CMK (cell line): ENCODE measurements at places on chromosomes 1 and 21.

DNA sequence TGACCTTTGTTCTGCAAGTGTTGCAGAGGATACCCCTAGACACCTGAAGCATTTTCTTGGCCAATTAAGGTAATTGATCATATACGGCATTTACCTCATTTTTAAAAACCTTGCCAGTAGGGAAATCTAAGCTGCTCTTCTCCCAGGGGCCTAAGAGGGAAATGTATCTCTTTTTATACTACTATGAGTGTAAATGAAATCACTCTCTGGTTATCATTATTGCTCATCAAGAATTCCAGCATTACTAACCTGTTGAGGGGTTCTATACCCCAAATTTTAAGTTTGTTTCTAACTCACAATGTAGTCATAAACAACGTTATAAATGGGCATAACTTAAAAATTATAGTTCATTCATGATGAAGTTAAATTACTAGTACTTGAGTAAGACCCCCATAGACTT lies 27.4 kb downstream of the TMED5 start:
- no peak for DNase-seq

DNA sequence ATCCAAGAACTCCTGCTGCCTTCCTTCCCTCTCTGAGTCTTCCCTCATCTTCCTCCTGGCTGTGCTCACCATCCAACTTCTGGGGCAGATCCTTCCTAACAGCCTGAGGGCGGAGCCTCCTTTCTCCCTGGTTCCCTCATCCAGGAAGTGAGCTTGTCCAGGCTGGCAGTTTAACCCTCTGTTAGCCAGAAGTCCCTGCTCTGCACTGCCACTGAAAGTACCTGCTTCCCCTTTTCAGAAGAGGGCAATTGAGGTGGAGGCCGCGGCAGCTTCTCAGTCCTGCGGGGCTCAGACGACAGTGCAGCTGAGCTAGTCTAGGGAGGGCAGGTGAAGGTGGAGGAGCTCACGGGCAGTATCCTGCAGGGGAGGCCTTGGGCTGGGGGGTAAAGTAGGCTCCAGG lies 149.1 kb downstream of the FCRL5 start:
- DNase-seq: peak; percentile 90

GRCh38 chr1:221963742-221964141 lies 221.9 kb upstream of the DUSP10 start:
- DNase-seq: no peak

- DNase-seq: no peak
Measured at GRCh38 chr1:53948291-53948690, 2.1 kb downstream of the LRRC42 start.

GRCh38 chr1:116397728-116398127 lies 24.7 kb downstream of the ATP1A1 start:
- DNase-seq: no peak

GRCh38 chr1:176903474-176903873 lies 261.0 kb downstream of the ASTN1 start:
- no peak for DNase-seq

DNA sequence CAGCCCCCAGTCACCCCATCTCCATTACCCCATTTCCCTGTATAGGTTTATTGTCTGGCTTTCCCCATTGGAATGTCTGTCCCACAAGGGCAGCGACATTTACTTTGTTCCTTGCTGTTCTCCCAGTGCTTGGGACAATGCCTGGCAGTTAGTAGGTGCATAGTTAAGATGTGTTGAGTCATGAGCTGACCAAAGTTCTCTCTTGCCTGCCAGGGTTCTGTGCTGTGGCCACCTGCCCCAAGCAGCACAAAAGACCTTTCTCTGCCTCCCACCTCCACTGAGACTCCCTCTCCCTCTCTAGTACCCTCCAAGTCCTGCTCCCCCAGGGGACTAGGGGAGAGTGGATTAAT lies 40.0 kb downstream of the TMCO4 start:
- DNase-seq: no peak

- peak; percentile 7 for DNase-seq
Measured at GRCh38 chr1:96362623-96363022, 359.0 kb upstream of the PTBP2 start.

DNA sequence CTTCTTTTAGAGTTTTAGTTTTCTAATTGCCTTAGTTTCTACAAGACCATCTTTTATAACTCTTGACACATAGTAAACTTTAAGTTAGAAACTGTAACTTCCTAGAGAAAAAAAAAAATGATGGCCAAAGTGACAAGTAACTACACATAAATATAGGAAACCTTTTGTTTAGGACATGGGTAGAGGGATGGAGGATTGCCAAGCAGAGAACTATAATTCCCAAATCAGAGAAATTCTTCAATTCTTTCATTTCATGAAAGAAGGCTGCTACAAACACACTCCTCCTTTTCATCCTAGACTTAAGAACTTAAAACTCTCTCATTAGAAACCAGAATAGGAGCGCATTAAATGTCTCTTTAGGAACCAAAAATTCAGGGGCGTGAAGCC lies 125.0 kb downstream of the PTPN14 start:
- DNase-seq: no peak

DNA sequence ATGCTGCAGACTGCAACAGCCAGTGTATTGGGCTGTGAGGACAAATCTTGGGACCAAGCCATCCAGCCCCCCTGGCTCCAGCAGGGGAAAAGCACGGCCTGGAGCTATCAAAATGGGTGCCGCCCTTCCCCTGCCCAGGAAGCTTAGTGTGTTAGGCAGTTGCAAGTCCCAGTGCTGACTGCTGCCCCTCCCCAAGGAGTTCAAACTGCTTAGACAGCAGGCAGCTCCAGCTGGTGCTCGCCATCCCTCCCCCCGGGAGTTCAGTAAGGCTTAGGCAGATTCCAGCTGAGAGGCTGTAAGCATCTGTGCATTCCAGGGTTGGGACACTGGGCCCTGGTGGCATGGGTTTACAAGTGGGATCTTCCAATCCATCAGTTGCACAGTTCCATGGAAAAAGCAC lies 579.6 kb upstream of the NR5A2 start:
- no peak for DNase-seq

DNA sequence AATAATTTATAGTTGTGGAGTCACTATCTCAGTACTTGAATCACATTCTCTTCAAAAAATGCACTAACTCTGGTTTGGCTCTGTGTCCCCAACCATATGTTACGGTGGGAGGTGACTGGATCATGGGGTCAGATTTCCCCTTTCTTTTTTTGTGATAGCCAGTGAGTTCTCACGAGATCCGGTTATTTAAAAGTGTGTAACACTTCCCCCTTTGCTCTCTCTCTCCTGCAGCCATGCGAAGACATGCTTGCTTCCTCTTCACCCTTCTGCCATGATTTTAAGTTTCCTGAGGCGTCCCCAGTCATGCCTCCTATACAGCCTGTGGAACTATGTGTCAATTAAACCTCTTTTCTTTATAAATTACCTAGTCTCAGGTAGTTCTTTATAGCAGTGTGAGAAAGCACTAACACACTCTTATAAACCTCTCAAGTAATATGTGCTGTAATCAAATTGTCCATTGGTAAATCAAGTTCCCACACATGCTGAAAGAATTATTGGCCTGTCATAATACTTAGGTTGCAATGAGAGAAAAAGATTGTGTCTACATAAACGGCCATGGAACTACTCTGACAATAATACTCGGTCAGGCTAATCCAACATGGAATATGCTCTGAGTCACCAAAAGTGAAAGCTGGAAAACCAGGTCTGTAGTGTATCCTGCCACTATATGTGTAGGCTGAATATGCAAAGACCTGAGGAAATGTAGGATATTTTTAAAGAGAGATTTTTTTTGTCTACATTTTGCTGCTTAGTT lies 107.5 kb downstream of the SLC44A5 start:
- no peak for DNase-seq

- no peak for DNase-seq
Measured at GRCh38 chr1:65949230-65949626, 156.5 kb downstream of the PDE4B start.

GRCh38 chr1:77762072-77762476 lies 2.4 kb upstream of the USP33 start:
- no peak for DNase-seq

DNA sequence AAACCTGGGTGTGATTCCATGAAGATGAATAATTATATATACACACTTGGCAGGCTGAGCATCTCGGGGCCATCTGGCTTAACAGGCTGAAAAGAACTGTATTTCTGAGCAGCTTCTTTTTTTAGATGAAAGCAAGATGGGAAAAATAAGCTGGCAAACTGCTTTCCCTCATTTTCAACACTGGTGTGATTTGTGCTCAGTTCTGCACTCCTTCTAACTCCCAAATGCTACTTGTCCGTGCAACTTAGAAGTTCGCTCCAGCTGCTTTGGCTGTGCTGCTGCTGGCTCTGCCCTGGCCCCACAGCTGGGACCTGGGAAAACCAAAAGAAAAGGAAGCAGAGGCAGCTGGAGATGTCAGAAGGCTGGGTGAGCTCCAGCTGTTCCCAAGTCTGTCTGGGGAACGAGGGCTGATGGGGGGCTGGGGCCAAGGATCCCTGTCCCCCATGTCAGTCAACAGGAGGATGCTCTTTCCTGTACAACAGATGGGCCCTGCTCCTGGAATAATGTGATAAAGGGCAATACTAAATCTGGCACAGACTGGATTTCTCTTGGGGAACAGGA lies 44.9 kb downstream of the PAFAH2 start:
- DNase-seq: no peak

DNA sequence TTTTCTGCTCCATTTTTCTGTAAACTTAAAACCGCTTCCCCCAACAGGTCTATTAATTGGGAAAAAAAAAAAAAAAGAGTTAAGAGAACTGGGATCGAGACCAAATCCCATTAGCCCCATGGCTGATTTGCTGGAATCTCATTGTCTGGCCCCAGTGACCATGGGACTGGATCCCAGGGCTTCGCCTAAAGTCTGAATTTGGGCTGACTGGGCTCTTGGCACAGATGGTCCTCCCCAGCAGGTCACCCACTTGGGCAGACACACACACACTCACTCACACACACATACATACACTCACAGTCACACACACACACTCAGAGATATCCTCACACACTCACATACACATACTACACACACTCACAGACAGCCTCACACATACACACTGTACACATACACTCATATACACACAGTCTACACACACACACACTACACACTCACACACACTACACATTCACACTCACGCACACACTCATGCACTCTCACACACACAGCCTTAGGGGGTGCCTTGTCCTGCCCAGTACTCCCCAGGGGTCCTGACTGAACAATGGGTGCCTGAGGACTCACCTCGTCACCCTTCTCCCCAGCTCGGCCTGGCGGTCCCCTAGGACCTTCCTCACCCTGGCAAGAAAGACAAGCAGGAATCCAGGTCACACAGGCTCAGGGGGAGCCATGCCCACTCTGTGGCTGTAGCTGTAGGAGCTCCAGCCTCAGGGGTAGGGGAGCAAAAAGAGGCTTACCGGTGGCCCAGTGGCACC lies 7.5 kb downstream of the COL9A2 start:
- DNase-seq: no peak

- no peak for DNase-seq
Measured at GRCh38 chr1:107058245-107059032, 2.0 kb downstream of the PRMT6 start.

GRCh38 chr1:14738235-14738634 lies 139.8 kb downstream of the KAZN start:
- DNase-seq: no peak

- no peak for DNase-seq
Measured at GRCh38 chr1:31867546-31867945, 51.7 kb upstream of the SPOCD1 start.

- DNase-seq: no peak
Measured at GRCh38 chr1:65255656-65256050, 53.7 kb upstream of the DNAJC6 start.

GRCh38 chr1:208343226-208343625 lies 99.0 kb upstream of the PLXNA2 start:
- no peak for DNase-seq

DNA sequence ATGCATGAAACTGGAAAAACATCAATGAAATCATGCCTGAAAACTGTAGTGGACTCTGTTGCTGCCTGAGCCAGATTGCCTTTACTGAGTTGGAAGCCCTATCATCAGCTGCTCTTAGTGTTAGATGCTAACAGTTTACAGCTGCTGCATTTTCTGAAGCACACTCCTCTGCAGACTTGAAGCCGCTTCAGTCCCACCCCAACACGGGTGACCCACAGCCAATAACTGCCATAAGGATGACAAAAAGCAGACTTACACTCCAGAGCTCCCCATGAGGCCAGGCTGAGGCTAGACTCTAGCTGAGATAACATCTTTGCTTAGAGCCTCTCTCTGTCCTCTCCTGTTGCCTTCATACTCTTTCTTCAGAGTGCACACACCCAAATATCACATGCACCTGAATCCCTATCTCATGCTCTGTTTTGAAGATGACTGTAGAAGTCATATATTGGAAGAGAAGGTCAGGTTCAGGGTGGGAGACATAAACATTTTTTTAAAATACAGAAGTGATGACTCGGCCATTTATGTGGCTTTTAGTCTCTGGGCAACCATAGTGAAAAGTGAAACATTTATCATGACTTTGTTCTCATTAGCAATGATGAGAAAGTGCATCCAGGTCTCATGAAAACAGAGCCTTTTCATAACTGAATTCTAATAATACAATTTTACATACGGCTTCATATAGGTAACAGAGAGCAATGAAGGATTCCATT lies 161.0 kb downstream of the KCNK2 start:
- DNase-seq: no peak

DNA sequence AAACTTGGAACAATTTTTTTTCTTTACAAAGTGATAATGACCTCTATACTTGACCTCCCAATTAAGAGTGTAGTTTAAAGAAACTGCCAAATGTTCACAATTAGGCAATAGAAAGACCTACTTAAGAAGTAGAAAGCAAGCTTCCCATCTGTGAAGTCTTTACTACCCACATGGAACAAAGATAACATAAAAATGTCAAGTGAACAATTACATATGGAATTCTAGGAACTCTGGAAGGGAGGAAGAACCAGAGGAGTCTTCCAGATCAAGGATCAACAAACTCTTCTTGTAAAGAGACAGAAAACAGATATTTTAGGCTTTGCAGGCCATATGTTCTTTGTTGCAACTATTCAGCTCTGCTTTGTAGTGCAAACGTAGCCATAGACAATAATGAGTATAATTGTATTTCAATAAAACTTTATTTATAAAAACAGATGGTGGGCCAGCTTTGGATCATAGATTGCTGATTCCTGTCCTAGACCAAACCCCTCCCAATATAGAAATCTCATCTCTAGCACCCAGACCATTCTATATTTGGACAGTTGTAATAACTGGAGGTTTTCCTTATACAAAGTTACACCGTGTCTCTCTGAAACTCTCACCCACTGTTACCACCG lies 68.4 kb upstream of the MAGI3 start:
- DNase-seq: no peak

DNA sequence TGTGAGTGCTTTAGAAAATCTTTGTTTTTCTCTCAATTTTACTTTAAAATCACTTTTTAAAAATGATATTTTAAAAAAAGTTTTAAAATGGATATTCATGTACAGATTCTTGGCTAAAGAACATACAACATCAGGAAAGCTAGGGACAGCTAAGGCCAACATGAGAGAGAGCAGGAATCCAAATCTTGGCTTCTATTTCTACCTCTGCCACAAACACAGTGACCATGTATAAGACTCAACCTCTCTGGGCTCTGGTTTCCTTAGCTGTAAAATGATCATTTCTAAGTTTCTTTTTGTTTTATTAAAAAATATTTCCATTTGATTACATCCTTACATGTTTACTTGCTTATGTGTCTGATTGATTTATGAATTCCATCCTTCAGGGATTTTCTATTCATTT lies 1.2 kb downstream of the VCAM1 start:
- no peak for DNase-seq
